CD4-positive, alpha-beta T cell (primary cell): ENCODE measurements at places on chromosomes 2 and 18.

DNA sequence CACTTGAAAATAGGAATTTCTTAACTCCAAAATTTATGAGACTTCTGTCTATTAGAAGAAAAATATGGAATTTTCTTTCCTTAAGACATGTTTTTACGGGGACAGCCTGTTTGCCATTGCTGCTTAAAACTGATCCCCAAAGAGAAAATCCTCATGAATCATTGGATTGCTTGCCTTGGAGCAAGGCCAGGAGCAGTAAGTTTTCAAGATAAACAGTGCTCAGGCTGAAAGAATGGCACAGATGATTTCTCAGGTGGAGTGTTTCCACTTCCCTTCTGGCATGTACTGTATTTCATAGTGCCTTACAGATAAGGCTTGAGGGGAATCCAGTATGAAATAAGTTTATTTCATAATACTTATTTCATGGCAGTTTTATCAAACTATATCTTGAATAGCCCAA, 74.3 kb upstream of the MMADHC start:
- no peaks in the 10 kb centered on the region for H3K36me3 ChIP-seq
- H3K4me3 ChIP-seq = no peak overlapping the region
- no peaks in the 10 kb centered on the region for H3K4me1 ChIP-seq
- no peak overlapping the region for H3K27ac ChIP-seq
- no peaks in the 10 kb centered on the region for H3K27me3 ChIP-seq
- no peak for DNase-seq

GRCh38 chr2:136005462-136006196, 20.2 kb upstream of the DARS1 start:
- no peak for DNase-seq
- no peak overlapping the region for H3K4me3 ChIP-seq
- H3K4me1 ChIP-seq = peaks cover 22% of the 10 kb centered on the region
- H3K36me3 ChIP-seq = no peaks in the 10 kb centered on the region

GRCh38 chr18:23283916-23284430, 148.7 kb downstream of the CABLES1 start:
- H3K4me3 ChIP-seq = no peak overlapping the region
- H3K4me1 ChIP-seq = no peaks in the 10 kb centered on the region
- no peaks in the 10 kb centered on the region for H3K27me3 ChIP-seq
- H3K36me3 ChIP-seq = no peaks in the 10 kb centered on the region

DNA sequence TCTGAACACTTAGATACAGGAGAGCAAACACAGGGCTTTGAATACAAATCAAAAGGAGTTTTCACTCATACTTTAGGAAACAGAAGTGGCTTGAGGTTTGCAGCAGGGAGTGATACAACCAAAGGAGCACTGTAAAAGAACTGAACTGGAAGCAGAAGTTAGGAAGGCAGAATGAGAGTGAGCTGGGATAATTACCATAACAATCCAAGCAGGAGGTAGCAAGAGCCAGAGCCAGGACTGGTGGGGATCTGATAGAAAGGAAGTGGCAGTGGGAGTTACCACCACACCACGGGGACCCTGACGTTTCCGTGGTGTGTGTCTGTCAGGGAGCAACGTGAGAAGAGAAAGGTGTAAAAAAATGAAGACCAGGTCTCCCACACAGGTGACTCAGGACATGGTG, 81.3 kb upstream of the EPB41L3 start:
- no peaks in the 10 kb centered on the region for H3K36me3 ChIP-seq
- peaks cover 21% of the 10 kb centered on the region for H3K4me1 ChIP-seq
- no peak overlapping the region for H3K27ac ChIP-seq
- DNase-seq = no peak

DNA sequence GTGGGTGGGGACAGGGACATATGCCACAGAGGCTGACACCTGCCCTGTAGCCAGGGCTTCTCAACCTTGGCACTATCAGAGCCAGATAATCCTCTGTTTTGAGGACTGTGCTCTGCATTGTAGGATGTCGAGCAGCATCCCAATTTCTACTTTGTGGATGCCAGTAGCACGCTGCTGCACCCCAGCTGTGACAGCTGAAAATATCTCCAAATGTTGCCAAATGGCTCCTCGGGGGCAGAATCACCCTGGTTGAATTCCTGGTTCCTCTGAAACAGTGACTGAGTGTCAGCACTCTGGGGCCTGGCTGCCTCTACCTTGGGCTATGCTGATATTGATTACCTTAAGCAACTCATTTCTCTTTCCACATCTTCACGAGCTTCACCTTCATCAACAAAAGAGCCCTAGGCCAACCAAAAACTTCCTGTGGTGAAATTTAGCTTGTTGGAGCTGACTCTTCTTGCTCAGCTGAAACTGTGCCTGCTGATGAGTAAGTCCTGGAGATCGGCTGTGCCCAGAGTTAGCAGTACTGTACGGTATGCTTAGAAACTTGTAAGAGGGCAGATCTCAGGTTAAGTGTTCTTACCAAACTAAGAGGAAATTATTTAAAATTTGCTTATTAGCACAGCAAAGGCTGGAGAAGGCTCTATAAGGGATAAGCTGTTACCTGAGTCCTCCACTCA, 138.1 kb downstream of the SEPTIN10 start:
- DNase-seq = no peak
- H3K27me3 ChIP-seq = no peaks in the 10 kb centered on the region
- no peak overlapping the region for H3K27ac ChIP-seq
- H3K4me1 ChIP-seq = no peaks in the 10 kb centered on the region
- H3K4me3 ChIP-seq = no peak overlapping the region

GRCh38 chr18:41126541-41127235, 828.3 kb upstream of the PIK3C3 start:
- no peaks in the 10 kb centered on the region for H3K36me3 ChIP-seq
- no peak overlapping the region for H3K27ac ChIP-seq
- H3K4me1 ChIP-seq = no peaks in the 10 kb centered on the region
- no peak overlapping the region for H3K4me3 ChIP-seq
- H3K27me3 ChIP-seq = no peaks in the 10 kb centered on the region

- no peaks in the 10 kb centered on the region for H3K27me3 ChIP-seq
- H3K27ac ChIP-seq = no peak overlapping the region
- DNase-seq = no peak
- H3K4me1 ChIP-seq = no peaks in the 10 kb centered on the region
- H3K4me3 ChIP-seq = no peak overlapping the region
Observed at GRCh38 chr2:153354377-153354776, 124.2 kb downstream of the RPRM start.
